Kasumi-1 (cell line): ENCODE measurements at places on chromosomes 13 and 19.

GRCh38 chr19:10431254-10431942, 11.1 kb downstream of the PDE4A start:
- DNase-seq, result peak; percentile 41

GRCh38 chr13:51557875-51558612, 26.2 kb upstream of the WDFY2 start:
- DNase-seq, result no peak

DNA sequence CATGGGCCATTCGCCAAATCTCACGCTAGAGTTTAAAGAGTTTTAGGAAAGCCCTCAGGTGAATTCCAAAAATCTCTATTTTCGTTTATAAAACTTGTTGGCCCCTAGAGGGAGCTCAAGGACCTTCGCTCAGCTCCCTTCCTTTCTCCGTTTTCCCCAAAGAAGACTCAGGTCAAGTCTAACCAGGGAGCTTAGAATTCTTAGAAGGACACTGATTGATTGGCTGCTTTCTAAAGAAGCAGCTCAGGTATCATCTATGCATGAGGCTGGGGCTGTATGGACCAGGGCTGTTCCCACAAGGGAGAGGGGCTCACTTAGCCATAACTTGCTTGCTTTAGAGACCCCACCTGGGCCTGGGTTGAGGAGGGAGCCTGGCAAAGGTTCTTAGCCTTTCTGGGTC, 20.5 kb downstream of the DZIP1 start:
- DNase-seq, result peak; percentile 64

DNA sequence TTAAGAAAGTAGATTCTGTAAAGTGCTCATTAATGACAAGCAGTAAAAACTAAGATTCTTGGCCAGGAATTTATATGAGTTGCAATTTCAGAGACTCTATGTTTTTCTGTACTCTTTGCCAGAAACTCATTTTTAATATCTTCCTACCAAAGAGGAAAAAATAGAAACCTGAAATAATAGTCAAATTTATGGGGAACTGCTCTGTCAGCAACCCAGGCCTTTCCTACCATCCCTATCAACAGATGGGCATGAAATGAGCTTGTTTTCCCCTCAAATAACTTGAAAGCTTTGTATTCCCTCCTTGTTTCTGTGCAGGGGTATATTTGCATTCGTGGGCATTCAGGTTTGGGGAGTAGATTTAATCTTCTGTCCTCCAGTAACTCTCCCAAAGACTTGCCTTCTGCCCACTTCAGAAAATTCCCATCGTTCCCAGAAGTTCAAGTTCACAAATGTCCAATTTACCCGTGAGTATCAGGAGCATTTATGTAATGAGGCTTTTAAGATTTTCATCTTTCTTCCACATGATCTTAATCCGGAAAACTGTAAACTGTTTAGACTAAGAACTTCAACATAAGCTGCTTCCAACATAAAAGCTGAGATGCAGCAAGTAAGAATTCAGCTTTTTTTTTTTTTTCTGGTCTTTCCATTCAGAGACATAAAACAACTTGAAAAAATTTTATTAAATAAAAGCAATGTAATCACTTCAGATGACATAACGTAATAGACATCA, 363.1 kb downstream of the EFNB2 start:
- no peak for DNase-seq

GRCh38 chr13:24261566-24261965, 47.8 kb upstream of the C1QTNF9 start:
- no peak for DNase-seq

DNA sequence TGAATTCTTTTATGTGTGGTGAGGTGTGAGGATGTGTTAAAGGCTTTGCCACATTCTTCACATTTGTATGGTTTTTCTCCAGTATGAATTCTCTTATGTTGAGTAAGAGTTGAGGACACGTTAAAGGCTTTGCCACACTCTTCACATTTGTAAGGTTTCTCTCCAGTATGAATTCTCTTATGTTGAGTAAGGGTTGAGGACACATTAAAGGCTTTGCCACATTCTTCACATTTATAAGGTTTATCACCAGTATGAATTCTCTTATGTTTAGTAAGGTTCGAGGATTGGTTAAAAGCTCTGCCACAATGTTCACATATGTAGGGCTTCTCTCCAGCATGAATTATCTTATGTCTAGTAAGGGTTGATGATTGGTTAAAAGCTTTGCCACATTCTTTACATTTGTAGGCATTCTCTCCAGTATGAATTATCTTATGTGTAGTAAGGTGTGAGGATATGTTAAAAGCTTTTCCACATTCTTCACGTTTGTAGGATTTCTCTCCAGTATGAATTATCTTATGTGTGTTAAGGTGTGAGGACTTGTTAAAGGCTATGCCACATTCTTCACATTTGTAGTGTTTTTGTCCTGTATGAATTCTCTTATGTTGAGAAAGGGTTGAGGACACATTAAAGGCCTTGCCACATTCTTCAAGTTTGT, 27.1 kb downstream of the ZNF724 start:
- DNase-seq, result no peak

DNA sequence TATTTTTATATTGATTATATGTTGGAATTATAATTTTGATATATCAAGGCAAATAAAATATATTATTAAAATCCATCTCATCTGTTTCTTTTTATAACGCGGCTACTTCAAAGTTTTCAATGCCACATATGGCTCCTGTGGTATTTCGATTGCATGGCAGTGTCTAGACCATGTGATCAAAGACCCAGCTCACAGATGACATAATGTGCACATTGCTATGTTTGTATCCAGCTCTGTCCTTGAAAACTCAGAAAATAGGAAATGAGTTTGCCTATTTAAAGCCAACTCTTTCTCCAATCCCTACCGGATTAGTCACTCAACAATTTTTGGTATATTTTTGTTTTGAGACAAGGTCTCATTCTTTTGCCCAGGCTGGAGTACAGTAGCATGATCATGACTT, 26.2 kb downstream of the TMTC4 start:
- no peak for DNase-seq

GRCh38 chr19:35205733-35206323, 22.7 kb downstream of the FAM187B start:
- no peak for DNase-seq
